H4 (cell line): ENCODE measurements at places on chromosomes 11 and 22. TPM values are rescaled to one million over a fixed set of nuclear protein-coding genes. Genes with fewer than 3 reads are reported as not detected.

The BCO2 gene
- 1.2 TPM in 1 of 2 replicates, not detected in the other for total RNA-seq

The PRG3 gene
- total RNA-seq, result not detected in 2 replicates

The DAGLA gene
- total RNA-seq, result 0.68 and 0.83 TPM in 2 replicates

The APLNR gene
- total RNA-seq, result 0.10 TPM in 1 of 2 replicates, not detected in the other

The SHANK2 gene
- total RNA-seq, result not detected in 2 replicates

The ARHGAP8 gene
- 2.5 TPM in 1 of 2 replicates, not detected in the other for total RNA-seq

DNA sequence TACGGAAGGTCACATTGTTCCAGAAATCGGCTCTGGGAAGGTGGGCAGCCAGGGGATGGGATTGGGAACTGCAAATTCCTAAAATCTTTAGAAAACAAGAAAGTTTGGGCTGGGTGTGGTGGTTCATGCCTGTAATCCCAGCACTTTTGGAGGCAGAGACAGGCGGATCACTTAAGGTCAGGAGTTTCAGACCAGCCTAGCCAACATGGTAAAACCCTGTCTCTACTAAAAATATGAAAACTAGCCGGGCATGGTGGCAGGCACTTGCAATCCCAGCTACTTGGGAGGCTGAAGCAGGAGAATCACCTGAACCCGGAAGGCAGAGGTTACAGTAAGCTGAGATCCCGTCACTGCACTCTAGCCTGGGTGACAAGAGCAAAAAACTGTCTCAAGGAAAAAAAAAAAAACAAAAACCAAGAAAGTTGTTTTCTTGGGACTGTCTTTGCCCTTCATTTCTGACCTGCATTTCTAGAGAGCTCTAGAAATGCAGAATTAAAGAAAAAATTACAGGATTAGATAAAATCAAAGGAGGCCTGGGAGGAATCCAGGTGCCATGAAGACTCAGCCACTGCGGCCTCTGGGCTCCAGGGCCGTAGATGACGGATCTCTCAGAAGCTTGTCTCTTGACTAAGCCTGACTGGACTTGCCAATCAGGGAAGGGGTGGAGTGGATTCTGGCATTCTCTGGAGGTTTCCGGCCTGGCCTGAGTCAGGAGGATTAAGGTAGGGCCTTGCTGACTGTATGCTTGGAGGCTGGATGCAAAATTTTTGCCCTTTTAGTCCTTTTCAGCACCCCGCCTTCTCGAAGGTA, 5.3 kb upstream of the MALAT1 start:
- DNase-seq, result peak; percentile 84

DNA sequence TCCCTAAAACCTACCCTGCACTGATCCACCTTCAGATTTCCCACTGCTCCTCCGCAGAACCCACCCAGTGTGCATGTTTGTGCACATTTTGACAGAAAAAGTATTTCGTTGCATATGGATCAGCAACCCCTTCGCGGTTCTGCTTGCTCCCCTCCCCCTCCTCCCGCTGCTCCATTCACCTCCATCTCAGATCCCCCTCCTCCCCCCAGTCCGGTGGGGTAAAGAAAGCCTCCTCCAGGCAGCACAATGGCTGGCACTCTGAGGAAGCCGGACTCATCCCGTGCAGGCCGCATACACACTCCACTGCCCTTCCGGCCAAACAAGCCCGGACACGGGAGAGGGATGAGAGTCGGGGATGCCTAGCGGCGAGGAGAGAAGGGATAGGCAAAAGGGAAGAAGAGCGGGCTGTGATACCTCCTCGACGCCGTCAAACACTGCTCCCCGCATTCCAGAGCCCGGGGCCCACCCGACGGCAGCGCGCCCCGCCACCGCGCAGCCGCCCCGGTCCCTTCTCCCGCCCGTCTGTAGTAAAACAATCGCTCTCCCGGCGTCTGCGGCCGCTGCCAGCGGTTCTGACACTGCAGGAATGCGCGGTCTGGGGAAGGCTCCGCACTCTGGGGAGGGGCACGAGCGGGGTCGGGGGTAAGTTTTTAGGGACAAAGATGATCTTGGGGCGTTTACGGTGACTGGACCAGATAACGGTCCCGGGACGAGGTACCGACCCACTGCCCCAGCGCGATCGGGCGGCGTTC, 915 bp downstream of the FEZ1 start:
- no peak for DNase-seq

- DNase-seq, result no peak
Observed at GRCh38 chr11:92828556-92828955, 140.9 kb upstream of the MTNR1B start.

DNA sequence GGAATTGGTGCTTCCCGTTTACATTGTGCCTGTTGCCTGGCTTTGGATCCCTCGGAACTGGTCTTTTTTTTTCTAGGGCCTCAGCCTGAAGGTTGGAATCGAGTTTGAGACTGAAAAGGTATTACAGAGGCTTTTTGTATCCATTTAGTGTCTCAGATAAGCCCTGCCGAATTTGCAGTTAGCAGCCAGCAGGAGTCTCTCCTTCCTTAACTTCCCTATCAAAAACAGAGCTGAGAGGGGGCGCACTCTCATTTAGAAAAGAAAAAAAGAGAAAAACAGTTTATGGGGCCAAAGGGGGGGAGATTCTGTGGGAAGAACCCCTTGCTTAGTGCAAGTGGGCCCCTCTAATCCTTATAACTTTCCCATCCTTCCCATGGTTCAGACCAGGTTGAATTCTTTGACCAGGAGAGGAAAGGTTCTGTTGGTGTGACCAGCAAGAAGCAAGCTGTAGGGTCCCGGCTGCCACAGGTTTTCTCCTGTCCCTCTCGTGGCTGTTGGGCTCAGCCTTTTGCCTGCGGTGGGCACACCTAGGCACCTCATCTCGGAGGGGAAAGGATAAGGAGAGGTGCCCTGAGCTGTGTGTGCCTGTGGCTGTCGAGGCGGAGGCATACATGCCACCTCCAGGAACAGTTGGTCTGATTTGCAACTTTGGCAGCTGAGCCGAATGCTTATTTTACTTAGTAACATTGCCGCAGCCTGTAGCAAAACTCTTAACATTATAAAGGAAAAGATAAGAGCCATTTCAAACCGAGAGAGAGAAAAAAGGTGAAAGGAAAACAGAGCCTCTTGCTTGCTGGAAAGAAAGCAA, 565.0 kb upstream of the CNTN5 start:
- DNase-seq, result no peak

DNA sequence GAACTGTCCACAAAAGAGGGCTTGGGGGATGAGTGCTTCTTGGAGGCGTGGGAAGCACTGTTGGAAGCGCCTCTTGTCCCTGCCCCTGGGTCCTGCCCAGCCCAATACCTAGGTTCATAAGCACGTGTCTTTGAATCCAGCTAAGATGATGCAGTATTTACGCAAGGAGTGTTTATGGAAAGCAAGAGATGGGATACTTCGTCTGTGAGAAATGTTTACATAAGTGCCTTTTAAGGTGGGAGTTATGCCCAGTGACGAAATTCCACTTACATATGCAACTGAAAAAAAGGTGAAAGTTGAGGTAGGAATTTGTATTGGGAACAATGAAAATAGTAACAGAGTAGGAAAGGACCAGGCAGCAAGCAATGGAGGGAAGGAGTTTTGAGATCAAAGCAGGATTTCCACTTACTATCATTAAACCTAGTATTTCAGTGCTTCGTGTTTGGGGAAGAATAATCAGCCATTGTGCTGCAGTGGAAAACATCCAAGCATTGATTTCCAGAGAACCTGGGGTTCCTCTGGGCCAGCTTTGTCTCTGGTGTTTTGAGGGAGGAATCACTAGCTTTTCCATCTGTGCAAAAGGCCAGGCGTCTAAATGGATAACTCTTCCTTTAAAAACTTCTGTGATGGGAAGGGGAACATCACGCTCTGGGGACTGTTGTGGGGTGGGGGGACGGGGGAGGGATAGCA, 115.3 kb upstream of the TTC12 start:
- DNase-seq, result peak; percentile 71

- DNase-seq, result no peak
Observed at GRCh38 chr22:17907748-17908051, 116.7 kb downstream of the MICAL3 start.

- DNase-seq, result no peak
Observed at GRCh38 chr11:83522911-83523310, 236.7 kb upstream of the CCDC90B start.

- no peak for DNase-seq
Observed at GRCh38 chr11:83448686-83449085, 162.5 kb upstream of the CCDC90B start.

DNA sequence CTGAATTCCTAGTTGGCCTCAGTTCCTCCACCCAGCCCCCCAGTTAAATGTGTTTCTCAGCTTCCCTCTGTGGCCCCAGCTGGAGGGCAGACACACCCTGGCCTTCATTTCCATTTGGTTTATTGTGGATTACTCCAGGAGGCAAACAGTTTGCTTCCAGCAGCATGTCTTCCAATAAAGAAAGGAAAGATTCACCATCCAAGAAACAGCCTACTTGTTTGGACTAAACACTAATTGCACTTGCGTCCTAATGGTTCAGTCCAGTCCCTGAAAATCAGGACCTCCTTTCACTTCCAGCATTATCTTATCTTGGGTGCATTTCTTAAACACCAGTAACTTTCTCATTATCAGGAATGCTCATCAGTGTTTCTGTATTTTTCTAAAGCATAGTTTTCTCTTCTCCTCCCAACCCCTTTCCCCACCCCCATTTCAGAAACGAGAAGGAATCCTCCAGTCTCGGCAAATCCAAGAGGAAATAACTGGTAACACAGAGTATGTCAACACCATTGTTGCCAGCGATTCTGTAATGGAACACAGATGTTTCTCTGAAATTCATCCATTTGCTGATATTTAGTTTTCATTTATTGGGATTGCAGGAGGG, 130.9 kb downstream of the PARVA start:
- no peak for DNase-seq

DNA sequence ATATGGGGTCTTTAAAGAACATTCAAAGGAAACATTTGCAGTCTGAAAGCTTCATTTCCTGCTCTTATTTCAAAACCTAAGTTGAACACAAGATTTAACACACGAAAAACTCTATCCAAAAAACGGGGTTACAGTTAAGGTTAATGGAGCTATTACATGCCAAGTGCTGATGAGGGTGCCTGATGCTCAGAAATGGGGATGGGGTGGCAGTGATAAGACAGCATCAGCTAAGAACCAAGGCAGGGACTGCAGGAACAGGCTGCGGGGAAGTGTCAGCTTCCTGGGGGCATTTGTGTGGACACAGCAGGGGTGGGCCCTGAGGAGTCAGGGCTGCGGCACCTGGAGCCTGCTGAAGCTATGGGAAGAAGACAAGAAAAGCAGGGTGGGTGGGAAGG, 12.2 kb downstream of the DGCR2 start:
- DNase-seq, result no peak

DNA sequence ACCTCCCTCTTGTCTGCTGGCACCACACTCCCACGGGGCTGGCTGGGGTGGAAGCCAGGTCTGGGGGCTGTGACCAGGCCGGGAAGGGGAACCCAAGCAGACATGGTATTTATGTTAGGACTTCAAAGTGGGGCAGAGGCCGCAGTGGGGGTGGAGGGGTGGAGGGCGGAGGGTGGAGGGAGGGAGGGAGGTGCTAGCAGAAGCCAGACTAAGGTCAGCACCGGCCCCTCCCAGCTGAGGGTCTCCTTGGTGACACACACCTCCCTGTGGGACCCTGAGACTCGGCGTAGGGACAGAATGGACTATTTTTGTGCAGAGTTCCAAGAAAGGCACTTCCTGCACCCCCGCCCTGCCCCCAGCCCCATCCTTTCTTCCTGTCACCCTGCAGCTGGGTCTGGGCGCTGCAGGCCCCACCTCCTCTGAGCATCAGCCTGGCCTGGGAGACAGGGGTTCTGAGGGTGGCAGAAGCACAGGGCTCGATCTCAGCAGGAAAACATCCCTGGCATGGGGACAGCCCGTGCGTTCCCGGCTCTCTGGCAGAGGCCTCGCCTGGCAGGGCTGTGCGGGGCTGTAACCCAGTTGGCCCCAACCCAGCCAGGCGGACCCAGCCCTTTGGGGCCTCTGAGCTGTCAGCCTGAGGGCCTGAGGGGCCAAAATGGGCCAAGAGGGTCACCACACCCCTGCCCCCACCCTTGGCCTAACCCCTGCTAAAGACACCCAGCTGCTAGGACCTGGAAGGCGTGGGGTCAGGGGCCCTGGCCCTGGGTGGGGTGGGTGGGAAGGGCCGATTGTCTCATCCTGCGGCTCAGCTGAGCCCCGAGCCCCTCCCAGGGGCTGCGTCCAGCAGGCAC, 9.6 kb upstream of the CD248 start:
- no peak for DNase-seq

- no peak for DNase-seq
Observed at GRCh38 chr11:27239305-27239942, 123.6 kb downstream of the CCDC34 start.

- DNase-seq, result peak; percentile 98
Observed at GRCh38 chr22:38181453-38182200, at the start of gene PLA2G6. TSS of gene PLA2G6 (minus strand) at chr22:38181830. CDS start at chr22:38169426, 12,404 bp downstream.

GRCh38 chr22:25122136-25122764, 77.4 kb upstream of the CRYBB3 start:
- no peak for DNase-seq

- DNase-seq, result peak; percentile 45
Observed at GRCh38 chr22:38186429-38186828, 4.8 kb upstream of the PLA2G6 start.

- DNase-seq, result peak; percentile 34
Observed at GRCh38 chr22:30705710-30706651, 11.3 kb downstream of the OSBP2 start.

GRCh38 chr11:111329306-111330204, 31.2 kb downstream of the POU2AF3 start:
- no peak for DNase-seq

GRCh38 chr11:94678901-94679300, 89.3 kb upstream of the AMOTL1 start:
- no peak for DNase-seq

- DNase-seq, result peak; percentile 20
Observed at GRCh38 chr11:26134481-26135355, 197.2 kb upstream of the ANO3 start.

GRCh38 chr22:43812149-43812842, at the start of gene EFCAB6:
TSS of gene EFCAB6 (minus strand) at chr22:43812305. CDS start at chr22:43782318, 29,987 bp downstream.
- DNase-seq, result peak; percentile 90
